ENCODE measurements at places on chromosomes 5 and 9. TPM values are rescaled to one million over a fixed set of nuclear protein-coding genes. Genes with fewer than 3 reads are reported as not detected.

RASEF gene
- not detected for total RNA-seq

C5orf58 gene
- not detected for total RNA-seq

- no peak for DNase-seq
Observed at GRCh38 chr5:109035436-109035835, 287.7 kb downstream of the FER start.

DNA sequence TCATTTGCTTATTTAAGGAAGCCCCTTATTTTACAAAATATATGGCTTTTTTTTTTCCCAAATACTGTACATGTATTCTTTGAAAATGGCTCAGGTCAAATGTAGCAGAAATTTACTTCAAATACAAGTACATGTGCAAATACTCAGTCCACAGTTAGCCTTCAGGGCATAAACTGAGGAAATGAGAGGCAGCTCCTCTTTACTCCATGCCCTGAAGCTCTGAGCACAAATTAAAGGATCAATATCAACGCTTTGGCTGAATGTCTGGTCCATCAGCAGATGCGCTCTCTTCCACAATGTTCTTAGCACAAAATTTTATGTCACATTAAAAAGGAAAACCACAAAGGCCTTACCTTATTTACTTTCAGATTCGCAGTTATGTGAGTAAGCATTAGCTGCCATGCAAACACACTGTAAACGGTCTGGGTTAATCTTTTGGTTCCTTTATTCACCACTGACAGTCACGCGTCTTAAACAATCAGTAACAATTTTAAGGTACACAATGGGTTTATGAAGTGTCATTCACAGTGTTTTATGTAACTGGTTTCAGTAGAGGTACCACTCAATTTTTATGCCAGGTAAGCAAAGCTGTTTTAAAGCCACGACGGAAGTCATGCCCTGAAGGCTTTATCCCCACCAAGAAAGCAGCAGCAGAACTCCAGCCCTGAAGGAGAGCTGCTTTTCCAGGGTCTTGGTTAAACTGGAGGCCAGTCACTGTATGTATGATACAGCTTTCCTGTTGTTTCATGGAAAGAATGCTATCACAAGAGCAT lies 103.4 kb downstream of the OTULIN start:
- DNase-seq: no peak

GRCh38 chr5:94459915-94460314 lies 158.5 kb downstream of the KIAA0825 start:
- DNase-seq: no peak

- DNase-seq: no peak
Observed at GRCh38 chr5:156328161-156328560, 1.2 kb downstream of the SGCD start.
